Epithelial cell of umbilical artery (primary cell): ENCODE measurements at places on chromosomes 12 and 14. TPM values are rescaled to one million over a fixed set of nuclear protein-coding genes. Genes with fewer than 3 reads are reported as not detected.

The NYNRIN gene
- total RNA-seq, result 12.2 and 14.3 TPM in 2 replicates

The RD3L gene
- not detected in 2 replicates for total RNA-seq

The SYNDIG1L gene
- not detected in 2 replicates for total RNA-seq

The NRL gene
- total RNA-seq, result 0.32 and 0.76 TPM in 2 replicates

The RIPK3 gene
- total RNA-seq, result 5.5 and 6.7 TPM in 2 replicates

The TMBIM6 gene
- 284 and 430 TPM in 2 replicates for total RNA-seq

The A2M gene
- total RNA-seq, result 3.5 and 6.5 TPM in 2 replicates

The TAS2R7 gene
- not detected in 2 replicates for total RNA-seq

The ARMH4 gene
- 0.15 and 1.6 TPM in 2 replicates for total RNA-seq

The KRT3 gene
- not detected in 2 replicates for total RNA-seq

The ABCC9 gene
- total RNA-seq, result under 0.01 and 0.15 TPM in 2 replicates

The KRT79 gene
- total RNA-seq, result under 0.01 TPM in 1 of 2 replicates, not detected in the other

The ST8SIA1 gene
- total RNA-seq, result under 0.01 TPM in 1 of 2 replicates, not detected in the other

The MDGA2 gene
- not detected in 2 replicates for total RNA-seq

The FBXO34 gene
- 23.1 and 27.4 TPM in 2 replicates for total RNA-seq

The PRIMA1 gene
- not detected in 2 replicates for total RNA-seq

The NELL2 gene
- total RNA-seq, result under 0.01 TPM in 1 of 2 replicates, not detected in the other

The CCDC197 gene
- not detected in 2 replicates for total RNA-seq

The GUCY2C gene
- total RNA-seq, result not detected in 2 replicates

The TAS2R30 gene
- total RNA-seq, result 3.2 and 4.9 TPM in 2 replicates

The TMEM229B gene
- total RNA-seq, result under 0.01 and 0.15 TPM in 2 replicates

The STRN3 gene
- 46.4 and 60.2 TPM in 2 replicates for total RNA-seq

The RBMS2 gene
- 11.7 and 20.7 TPM in 2 replicates for total RNA-seq

The NPFF gene
- not detected in 2 replicates for total RNA-seq

The PLA2G1B gene
- total RNA-seq, result not detected in 2 replicates

The MIP gene
- total RNA-seq, result not detected in 2 replicates

The CDKN1B gene
- total RNA-seq, result 35.1 and 51.8 TPM in 2 replicates

The SLC25A29 gene
- total RNA-seq, result 38.0 and 50.6 TPM in 2 replicates

The OR11G2 gene
- not detected in 2 replicates for total RNA-seq

The CFAP54 gene
- 24.7 and 37.5 TPM in 2 replicates for total RNA-seq

The AMHR2 gene
- not detected in 2 replicates for total RNA-seq

The DTX1 gene
- 0.32 TPM in 1 of 2 replicates, not detected in the other for total RNA-seq
